ENCODE measurements at places on chromosomes 2 and 18.
A peak's percentile ranks its signal among the peaks of the same experiment; 100 is the strongest.

GRCh38 chr2:42421157-42421485, 60.1 kb upstream of the COX7A2L start:
- DNase-seq = no peak

DNA sequence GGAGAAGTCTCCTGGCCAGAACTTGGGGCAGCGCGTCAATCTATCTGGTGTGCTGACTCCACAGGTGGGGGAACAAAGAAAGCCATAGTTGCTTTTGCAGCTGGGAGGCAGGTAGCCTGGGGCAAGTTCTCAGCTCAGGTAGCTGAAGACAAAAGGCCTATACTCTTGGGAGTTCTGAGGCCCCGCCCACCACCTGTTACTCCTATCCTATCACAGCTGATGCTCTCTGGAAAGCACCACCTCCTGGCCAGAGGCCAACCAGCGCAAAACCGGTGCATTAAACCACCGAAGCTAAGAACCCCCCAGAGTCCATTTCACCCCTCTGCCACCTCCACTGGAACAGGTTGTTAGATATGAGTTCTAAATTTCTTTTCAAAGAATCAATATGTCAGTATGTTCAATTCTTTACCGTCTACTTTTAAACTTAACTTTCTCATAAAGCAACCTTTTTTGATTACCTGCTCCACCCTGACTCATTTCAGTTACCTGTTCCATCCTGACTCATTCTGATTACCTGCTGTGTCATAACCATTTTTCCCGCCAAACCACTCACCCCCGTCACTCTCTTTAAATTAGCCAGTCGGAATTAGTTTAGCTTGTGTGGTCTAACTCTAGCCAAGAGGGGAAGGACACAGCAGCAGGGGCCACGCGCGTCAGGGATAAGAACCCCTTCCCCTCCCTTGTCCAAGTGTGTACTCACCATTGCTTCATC, 43.4 kb downstream of the UPP2 start:
- DNase-seq = no peak

- DNase-seq = no peak
Observed at GRCh38 chr18:47594621-47595086, 335.8 kb downstream of the SMAD2 start.

DNA sequence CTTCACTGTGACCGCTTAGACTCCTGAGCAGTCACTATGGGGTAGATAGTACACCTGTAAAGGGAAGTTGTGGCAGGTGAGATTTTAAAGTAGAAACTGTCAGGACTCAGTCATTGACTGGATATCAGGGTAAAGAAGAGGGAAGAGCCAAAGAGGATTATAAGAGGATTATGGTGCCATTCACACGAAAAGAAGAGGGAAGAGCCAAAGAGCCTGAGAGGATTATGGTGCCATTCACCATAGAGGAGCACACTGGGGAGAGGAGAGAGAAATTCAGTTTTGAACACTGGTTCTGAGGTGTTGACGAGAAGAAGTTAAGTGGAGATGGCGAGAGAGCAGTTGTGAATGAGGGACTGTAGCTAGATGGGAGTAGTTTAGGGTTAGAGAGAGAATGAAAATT, 16.9 kb upstream of the KCNJ13 start:
- no peak for DNase-seq

- DNase-seq = peak; percentile 14
Observed at GRCh38 chr2:75608684-75609333, 37.8 kb upstream of the MRPL19 start.

GRCh38 chr2:221767106-221768012, 195.3 kb upstream of the EPHA4 start:
- no peak for DNase-seq

DNA sequence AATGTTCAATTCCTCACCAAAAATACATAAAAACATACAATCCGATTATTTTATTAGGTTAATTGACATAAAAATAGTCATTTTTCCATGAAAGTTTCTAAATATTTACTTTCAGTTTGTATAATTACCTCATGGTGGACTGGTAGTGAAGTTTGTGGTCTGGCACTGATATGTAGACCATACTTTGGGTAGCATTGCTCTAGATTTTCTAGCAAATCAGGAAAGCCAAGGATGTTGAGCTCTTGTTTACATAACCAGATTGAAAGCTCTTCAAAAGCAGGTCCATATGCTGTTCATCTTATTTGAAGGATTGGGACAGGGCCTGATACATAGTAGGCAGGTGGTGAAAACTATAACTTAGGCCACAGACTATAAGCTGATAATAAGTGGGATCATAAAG, 61.8 kb downstream of the COMMD1 start:
- DNase-seq = no peak

DNA sequence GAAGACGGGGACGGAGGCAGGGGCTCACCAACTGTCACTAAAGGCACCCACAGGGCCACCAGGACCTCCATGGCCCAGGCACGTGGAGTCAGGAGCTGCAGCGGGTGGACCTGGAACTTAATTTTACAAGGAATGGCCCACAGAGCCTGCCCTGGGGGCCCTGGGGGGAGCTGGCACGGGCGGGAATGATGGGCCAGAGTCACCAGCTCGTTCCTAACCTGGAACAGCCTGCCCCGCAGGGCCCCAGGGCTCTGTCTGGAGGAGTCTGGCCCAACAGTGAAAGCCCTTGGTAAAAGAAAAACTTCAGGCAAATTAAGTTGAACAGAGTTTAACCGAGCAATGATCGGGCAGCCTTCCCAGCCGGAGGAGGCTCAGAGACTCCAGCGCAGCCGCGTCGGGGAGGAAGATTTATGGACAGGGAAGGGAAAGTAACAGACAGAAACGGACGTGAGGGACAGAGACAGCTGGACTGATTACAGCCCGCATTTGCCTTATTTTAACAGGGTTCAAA, 118.4 kb upstream of the TMEM18 start:
- DNase-seq = no peak
